ENCODE measurements at places on chromosomes 7 and 10.

DNA sequence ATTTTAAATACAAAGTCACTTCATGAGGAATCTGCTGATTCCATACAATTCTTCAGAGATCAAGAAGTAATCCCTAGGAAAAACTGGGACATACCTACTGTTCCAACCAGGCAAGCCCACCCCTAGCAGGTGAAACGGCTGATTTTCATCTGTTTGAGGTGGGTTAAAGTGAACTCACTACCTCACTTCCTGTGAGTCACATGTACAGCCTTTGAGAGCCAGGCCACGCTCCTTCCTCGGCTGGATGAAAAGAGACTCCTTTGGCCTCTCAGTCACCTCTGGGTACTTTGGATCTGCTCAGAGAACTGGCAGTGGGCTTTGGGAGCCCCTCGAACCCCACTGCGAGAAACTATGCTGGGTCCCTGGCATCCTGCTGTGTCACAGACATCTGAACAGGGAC, 68.2 kb downstream of the CHST15 start:
- peak; percentile 6 for DNase-seq

DNA sequence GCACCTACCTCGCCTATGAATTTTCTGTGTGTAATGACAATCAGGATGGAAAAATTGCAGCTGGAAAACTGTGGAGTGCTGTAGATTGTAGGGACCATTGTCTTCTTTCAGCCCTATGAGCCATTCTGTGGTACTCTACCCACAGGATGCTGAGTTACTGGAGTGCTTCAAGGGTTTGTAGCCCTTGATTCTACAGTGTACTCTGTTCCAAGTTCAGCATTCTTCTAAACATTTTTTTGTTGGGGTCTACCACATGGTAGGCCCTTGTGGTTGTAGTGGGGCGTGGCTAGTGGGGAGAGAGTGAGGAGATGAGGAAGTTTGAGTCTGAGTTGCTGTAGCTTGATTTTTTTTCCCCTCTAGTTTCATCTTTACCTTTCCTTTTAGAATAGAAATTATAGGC, 33.5 kb downstream of the REEP3 start:
- DNase-seq = peak; percentile 98

- DNase-seq = peak; percentile 40
Observed at GRCh38 chr7:90999989-91000979, 263.9 kb upstream of the FZD1 start.

DNA sequence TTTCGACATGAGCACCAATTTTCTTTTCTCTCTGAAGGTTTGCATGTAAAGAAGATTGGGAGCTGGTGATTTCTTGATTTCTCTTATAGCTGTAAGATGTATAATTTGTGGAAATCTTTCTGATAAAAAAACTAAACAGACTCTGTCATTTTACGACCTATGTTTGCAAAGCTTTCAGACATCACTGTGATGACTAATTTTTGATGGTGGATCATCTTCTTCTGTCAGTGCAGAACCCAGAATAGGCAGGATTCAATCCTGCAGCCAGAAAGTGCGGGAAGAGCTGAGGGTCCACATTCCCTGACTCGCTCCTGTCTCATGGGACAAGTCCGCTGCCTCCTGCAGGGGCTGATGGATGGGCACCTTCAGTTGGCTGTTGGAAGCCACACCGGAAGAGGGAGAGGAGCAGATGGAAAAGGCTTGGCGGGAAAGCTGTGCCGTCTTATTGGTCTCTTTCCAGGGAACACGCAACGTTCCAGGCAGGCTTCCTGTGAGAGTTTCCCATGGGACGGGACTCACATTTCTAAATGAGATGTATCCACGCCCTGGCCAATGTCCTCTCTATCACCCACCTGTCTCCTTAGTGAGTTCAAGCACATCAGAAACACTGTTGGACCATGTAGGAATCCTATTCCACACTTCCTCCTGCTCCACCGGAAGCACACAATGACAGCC, 186.9 kb downstream of the PRPF18 start:
- DNase-seq = no peak

- DNase-seq = no peak
Observed at GRCh38 chr10:103855424-103855823, at the start of gene SH3PXD2A. Gene SH3PXD2A (minus strand): TSS chr10:103855576. CDS start chr10:103855266, 310 bp downstream.

- peak; percentile 35 for DNase-seq
Observed at GRCh38 chr7:131039355-131039762, 288.3 kb upstream of the MKLN1 start.

- DNase-seq = no peak
Observed at GRCh38 chr10:95472304-95473088, 88.7 kb downstream of the SORBS1 start.

DNA sequence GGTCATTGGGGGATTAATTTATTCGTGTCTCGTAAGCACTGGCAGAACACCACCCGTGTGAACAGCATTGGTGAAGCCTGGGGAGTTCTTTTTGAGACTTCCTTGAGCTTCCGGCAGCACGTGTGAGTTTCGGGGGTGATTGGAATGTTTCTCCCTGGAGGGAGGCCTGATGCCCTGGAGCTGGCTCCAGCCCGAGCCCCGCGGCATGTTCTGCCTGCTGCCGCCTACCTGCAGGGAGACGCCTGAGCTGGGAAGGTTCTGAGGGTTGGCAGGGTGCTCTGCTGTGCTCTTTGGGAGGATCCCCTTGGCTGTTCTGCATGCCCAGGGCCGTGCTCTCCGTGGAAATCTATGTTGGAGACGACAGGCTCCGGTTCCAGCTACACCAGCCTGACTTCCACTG, 159.3 kb downstream of the MGMT start:
- DNase-seq = no peak

DNA sequence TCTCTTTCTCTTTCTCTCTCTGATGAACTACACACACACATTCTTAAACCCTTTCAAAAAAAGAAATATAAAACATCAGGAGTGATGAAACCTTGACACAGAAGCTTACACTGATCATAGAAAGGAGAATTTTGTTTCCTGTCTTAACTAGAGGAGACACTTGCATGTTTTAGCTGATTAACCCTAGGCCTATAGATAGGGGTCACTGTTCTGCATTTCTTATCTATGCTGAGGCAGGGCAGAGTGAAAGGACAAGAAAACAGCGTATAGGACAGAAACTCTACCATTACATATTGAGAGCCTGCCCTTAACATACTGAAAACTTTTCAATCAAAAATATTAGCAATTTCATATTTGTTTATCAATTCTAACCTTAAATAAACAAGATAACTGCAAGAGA, 680.6 kb upstream of the MBL2 start:
- no peak for DNase-seq

GRCh38 chr7:140084972-140085371, 22.2 kb upstream of the PARP12 start:
- no peak for DNase-seq

DNA sequence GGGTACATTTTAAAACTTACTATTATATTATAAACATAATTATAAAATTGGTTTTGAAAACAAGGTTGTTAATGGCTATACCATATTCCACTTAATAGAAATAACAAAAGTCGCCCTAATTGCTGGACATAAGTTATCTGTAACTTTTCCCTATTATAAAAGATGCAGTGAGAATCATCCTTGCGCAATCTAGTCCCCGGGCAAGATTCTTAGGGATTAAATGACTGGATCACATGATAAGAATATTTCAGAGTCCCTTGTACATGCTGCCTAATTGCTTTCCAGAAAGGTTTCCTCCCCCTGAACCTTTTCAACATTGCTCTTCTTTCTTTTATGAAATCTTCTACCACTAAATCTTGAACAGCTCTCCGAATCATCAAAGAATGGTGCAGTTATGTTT, 479.8 kb upstream of the MKI67 start:
- DNase-seq = no peak

- DNase-seq = peak; percentile 69
Observed at GRCh38 chr10:113895018-113895417, 40.6 kb downstream of the NHLRC2 start.

DNA sequence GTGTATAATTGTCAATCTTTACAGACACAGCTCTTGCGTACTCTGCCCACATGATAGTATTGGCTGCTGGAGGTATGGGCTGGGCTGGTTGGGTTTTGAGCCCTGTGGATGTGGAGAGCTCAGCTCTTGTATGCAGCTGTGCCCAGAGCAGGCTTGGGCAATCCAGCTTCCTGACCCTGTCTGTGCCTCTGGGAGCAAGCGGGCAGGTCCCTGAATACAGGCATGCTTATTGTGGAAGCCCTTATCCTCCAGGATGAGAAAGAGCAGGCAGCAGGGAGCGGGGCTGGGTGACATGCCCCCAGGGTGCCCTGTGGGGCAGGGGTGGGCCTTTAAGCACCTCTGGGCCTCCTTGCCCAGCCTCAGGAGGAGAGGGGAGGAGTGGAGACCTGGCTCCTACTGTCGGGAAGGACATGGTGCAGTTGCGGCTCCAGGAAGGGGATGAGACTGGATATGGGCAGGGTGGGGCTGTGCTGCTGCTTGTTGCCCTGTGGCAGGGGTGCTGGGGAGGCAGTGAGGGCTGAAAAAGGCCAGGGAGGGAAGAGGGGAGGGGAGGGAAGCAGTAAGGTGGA, 32.7 kb upstream of the SH2D4B start:
- DNase-seq = no peak

- peak; percentile 47 for DNase-seq
Observed at GRCh38 chr10:115092555-115093285, 445 bp upstream of the ATRNL1 start.
